NCI-H510A (cell line): ENCODE measurements at places on chromosomes 16 and 17.

- no peak for DNase-seq
Measured at GRCh38 chr17:8117367-8117979, 841 bp downstream of the ALOXE3 start.

DNA sequence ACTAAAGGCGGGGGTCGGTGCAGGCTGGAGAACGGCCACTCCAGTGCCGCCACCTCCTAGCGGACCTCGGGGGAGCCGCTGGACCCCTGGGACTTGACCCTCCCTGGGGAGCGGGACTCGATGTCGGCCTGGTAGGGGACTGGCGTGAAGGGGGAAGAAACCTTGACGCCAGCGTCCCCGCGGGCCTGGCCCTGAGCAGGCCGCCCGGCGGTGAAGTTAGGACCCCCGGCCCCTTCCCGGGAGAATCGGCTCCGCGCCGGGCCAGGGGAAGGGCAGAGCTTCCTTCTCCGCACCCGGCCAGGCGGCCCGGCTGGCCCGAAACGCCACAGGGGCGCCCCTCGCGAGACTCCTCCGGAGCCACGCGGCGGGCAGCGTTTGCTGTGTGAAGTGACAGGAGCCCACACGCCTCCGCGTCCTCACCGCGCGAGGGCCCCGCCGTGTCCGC, 389 bp downstream of the DUS1L start:
- DNase-seq: no peak

DNA sequence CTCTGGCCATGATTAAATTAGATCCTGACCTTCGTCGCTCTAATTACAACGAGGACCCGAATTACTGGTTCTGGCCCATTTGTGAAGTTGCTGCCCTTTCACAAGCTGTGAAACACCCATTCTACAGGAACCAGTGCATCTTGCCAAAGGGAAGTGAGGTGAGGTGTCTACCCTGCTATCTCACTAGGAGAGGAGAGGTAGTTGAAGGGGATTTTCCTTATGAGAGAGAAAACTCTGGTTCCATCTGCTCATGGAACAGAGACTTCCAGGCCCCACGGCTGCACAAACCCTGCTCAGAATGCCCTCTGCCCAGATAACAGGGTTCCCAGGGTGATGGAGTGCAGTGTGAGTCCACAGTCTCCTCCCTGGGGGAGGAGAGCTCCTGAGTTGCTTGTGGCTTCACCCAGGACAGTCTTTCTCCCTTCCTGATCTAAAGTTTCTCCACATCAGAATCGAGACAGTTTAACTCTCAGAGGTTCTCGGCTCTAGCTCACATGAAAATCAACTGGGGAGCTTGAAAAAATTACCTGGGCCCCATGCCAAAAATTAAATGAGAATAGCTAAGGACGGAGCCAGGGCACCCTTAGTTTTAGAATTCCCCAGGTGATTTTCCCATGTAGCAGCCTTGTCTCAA, 7.8 kb upstream of the SSTR2 start:
- DNase-seq: no peak

DNA sequence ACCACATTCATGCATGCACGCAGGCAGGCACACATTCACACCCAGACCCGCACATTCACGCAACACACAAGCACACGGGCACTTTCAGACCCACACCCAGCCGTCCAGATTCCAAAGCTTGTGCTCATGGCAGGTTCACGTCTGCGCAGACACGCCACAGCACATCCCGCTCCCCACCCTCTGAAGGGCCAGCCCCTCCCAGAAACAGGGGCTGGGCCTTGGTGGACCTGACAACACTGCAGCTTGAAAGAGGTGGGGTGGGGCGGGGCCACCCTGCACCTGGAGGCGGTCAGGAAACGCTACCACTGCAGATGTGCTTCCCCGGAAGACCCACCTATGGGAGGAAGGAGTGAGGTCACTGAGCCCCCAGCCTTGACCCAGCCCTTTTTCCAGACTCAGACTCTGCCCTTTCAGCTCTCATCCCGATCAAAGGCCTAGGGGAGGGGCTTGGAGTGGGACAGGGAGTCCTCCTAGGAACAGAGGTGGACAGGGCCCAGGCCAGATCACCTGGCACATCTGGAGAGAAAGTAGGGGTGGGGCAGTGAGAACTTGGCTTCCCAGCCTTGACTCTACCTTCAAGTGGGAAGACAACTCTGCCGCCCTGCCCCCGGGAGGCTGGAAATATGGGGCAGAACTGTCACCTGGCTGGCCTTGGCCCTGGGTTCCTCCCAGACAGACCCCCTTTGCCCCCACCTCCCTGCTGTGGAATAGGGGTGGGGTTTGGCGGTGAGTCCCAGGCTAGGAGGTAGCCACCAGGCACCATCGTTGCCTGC, 11.0 kb downstream of the P3H4 start:
- DNase-seq: peak; percentile 90

- DNase-seq: no peak
Measured at GRCh38 chr16:56198755-56199114, 7.4 kb downstream of the GNAO1 start.

GRCh38 chr16:4859190-4859899, 12.1 kb downstream of the UBN1 start:
- no peak for DNase-seq
